ENCODE measurements at places on chromosomes 5 and 9.

GRCh38 chr5:102523541-102524175 lies 24.9 kb upstream of the SLCO6A1 start:
- DNase-seq = no peak

DNA sequence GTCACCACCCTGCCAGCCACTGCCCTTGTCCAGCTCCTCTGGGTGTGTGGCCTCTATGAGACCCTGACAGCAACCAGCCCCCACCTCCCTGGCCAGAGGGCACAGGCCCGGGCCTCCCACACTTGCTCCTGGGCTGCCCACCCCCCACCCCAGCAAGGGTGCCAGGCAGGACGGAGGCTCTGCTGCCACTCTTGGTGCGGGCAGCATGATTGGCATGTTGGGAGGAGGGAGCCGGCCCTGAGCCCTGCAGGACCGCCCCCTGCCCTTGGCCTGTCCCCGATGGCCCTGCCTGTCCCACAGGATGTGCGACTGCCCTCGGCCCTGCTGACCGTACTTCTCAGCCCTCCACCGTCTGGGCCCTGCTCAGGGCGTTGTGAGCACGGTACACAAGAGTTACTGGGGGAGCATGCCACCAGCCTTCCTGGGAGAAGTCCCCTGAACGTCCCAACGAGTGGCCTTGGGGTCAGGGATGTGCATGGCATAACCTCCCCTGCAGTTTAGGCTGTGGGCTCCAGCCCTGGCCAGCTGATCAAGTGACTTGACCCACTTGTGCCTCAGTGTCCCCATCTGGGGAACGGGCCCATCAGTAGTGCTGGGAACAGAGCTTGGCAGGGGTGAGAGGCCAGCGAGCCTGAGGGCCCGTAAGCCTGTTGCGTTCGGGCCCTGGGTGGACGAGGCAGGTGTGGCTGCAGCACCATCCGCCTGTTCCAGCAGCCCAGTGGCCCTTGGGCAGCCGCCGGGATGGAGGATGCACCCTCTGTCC lies 16.0 kb downstream of the GPSM1 start:
- no peak for DNase-seq

- no peak for DNase-seq
These were observed 8.6 kb downstream of the VLDLR start for GRCh38 chr9:2630158-2630557.

GRCh38 chr5:151174612-151175101 lies 17.1 kb upstream of the ANXA6 start:
- no peak for DNase-seq

- DNase-seq = no peak
These were observed 674.5 kb downstream of the PRELID2 start for GRCh38 chr5:145160679-145161078.

DNA sequence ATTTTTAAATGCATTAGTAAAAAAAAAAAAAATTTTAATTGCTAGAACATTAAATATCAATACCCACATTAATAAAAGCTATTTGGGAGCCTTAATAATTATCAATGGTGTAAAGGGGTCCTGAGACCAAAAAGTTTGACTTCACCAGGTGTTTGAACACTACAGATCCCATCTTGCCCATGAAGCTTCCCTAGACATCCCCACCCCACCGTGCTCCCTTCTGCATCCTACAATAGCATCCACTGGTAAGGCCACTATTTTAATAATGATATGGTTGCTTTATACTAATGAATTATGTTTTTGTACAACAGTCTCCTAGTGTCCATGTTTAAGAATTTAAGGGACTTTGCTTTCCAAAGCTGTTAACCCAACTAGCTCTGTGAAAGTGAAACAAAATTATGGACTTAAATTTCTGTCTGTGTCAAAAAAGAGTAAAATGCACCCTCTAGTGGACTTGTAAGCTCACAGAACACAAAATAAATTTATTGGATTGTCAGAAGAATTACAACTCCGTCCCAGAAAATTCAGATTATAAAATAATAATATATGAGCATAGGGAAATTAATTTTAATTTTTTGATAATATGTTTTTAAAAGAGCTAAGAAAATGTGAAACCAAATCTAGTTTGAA lies 76.0 kb downstream of the ARL15 start:
- no peak for DNase-seq

DNA sequence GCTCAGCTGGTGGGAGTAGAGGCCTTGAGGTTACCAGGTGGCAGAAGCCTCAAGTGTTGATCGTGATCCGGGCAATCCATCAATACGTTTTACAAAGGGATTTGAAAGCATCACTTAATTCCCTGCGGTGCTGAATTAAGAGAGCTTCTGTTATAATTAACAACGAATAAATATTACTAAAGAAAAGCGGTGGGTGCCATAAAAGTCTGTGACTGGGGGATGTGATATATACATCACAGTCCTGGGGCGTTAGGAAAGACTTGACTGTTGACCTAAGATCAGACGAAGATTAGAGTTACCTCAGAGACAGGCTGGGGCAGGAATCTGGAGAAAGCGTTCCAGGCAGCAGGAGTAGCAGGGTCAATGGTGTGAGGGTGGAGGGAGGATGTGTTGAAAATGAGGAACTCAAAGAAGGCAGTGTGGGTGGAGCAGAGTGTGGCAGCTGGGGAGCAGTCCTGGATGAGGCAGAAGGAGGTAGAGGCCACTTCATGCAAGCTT lies 6.7 kb upstream of the C5orf63 start:
- DNase-seq = no peak

DNA sequence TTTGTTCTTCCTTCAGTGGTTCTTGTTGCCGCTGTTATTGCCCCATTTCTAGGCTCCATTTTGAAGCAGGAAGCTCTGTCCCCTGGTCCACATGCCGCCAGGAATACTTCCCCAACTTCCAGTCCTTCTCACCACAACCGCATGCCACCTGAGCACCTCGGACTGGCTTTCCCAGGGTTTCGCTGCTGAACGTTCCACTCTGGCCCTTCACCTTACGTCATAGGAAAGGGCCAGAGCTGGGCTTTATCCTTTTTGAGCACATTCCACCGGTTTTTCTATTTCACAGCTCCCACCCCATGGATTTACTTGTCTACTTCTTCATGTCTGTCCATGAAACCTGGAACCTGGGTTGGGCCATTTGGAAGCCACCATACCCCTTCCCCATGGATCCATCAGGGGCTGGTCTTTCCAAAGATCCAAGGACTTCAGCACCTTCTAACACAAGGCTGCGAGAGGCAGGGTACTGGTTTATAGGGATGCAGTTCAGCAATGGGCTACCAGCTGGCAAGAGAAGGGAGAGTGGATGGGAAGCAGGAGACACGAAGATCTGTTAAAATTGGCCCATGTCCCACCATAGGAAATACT lies 557.4 kb downstream of the BNC2 start:
- DNase-seq = no peak

DNA sequence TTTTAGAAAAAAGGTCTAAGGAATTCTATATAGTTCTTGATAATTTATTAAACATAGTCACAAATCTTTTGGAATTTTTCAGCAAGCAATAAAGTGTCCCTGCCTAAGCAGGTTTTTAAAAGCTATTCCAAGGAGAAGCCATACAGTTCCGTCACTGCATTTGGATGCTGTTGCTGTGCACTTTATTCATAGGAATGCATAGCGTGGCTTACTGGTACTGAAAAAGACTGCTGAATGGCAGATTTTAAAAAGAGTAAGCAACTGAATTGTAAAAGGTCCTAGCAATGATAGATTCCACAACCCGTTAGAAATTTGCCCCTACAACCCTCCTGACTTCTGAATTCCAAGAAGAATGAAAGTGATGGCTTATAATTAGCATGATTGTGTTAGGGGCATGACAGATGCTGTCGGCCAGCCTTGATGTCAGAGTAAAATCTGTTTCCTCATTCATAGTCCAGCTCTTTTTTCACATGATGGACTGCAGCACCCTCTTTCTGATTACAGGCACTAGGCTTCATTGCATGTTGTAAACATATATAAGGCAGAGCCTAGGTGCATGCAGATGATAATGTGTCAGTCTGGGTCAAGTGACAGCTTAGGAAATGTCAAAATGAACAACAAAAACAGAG lies 227.0 kb downstream of the PDE4D start:
- DNase-seq = no peak

- no peak for DNase-seq
These were observed 503.6 kb upstream of the PAPPA start for GRCh38 chr9:115649991-115650472.

DNA sequence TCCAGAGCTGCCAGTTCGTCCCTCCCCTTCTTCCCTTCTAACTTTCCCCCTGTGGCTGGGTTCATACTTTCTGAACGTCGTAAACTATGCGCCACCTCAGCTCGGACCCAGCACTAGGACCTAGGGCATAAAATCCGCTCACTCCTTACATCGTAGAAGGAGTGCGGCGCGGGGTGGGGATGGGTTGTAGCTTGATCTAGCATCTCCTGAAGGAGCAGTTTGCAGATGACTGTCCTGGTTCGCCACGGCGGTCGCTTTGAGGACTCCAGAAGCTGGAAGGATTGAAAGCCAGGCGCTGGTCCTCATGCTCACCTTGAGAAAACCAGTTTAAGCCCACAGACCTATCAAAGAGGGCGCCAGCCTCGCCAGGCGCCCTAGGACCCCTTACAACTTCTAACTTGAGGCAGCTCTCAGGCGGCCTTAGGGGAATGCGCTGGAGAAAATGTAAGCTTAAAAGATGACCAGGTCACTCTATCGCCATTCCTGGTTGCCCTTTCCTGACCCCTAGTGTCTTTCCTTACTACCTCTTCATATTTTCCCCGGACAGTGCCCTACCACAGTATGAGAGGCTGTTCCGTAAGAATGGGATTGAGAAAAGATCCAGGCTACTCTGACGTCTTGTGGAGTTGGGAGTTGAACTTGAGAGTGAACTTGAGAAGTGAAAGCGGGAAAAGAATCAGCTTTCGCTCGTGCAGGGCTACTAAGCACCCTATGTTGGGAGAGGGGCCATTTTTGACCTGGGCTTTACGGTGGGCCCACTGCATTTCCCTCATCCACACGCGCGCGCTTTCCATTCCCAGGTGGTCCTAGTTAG lies 2.8 kb downstream of the RORB start:
- no peak for DNase-seq

GRCh38 chr5:90479611-90480385 lies 5.1 kb downstream of the POLR3G start:
- DNase-seq = no peak

GRCh38 chr5:146947181-146947941 lies 68.8 kb upstream of the PPP2R2B start:
- DNase-seq = no peak

GRCh38 chr5:179191506-179192184 lies 131.5 kb downstream of the ZNF354C start:
- DNase-seq = no peak

GRCh38 chr9:27572918-27573633 lies at the start of gene C9orf72:
C9orf72 (minus strand) TSS chr9:27573481; CDS start chr9:27567120, 6,361 bp downstream.
- DNase-seq = peak; percentile 86

DNA sequence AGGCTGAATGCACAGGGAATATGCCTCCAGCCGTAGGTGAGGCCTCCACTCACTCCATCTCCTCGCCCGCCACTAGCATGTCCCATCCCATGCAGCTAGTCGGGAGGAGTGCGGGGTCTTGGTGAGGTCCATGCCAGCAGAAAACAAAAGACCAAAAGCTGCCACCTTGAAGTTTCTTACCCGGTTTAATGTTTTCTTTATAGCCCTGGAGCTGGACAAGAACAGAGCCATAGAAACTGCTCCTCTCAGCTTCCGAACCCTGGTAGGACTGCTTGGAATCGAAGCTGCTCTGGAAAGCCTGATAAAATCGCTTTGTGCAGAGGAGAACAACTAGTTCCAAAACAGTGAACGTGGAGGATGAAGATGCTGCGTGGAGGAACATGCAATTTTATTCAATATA lies 57.1 kb downstream of the IPPK start:
- DNase-seq = no peak

DNA sequence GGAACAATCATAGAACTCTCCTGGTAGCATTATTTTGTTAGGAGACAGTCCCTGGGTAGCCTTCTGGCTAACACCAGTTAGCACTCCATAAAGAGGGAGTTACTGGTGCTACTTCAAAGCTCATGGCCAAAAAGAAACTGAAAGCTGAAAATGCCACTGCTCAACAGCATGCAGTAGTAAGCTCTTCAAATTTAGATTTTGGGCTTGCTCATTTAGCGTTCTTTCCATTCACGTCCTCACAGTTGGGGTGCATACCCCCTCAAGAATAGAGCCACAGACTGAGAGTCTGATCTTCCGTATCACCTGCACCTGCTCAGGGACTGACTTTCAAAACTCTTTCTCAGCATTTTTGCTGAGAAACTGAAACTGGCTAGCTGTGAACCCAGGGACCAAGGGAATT lies 24.7 kb downstream of the NTRK2 start:
- DNase-seq = no peak

- DNase-seq = no peak
These were observed 696.9 kb downstream of the MAT2B start for GRCh38 chr5:164202338-164202737.

DNA sequence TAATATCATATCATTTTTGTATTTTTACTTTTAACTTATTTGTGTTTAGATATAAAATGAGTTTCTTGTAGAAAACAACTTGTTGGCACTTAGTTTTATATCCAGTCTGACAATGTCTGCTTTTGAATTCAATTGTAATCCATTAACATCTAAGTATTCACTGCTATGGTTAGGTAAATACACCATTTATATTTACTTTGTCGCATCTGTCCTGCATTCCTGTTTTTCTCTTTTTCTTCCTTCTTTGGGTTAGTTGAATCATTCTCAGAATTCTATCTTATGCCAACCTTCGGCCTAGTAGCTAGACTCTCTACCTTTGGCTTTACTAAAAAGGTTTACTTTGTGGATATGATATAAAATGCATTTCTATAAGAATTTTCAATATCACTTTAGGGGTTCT lies 107.6 kb downstream of the PLCXD3 start:
- no peak for DNase-seq

GRCh38 chr9:87622923-87623322 lies 103.0 kb upstream of the CTSL start:
- DNase-seq = no peak

GRCh38 chr9:118305331-118305730 lies 601.1 kb downstream of the TLR4 start:
- DNase-seq = no peak

GRCh38 chr5:150778088-150778516 lies 455 bp upstream of the SMIM3 start:
- no peak for DNase-seq

- DNase-seq = no peak
These were observed 295.6 kb downstream of the ADGRV1 start for GRCh38 chr5:90854169-90854568.

GRCh38 chr9:116733010-116733641 lies 46.0 kb downstream of the TRIM32 start:
- DNase-seq = no peak

DNA sequence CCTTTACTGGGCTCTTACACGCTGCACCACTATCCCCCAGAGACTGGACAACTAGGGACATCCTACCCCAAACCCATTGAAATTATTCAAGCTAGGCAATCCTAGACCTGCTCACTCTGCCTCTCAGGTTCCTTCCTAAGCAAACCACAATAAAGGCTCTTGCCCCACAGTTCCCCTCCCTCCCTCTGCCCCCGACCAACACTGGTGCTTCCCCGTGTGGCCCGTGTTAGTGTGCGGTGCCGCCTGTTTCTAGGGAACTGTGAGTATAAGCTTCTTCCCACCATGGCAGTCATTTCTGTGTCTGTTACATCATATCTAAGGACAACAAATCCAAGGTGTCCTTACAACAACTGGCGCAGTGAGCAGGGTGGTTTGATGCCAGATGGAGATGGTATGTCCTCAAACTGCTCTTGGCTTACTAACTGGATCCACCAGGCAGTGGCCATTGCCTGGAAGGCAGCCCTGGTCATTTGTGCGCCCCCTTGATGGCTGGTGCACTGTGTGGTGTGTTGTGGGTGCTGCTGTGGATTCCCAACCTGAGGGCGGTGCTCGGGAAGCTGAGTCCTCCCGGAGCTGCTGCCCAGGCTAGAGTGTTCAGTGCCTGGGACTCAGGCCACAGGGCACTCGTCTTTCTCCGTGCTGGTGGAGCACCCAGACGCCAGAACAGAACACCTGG lies 8.4 kb upstream of the MXD3 start:
- no peak for DNase-seq
